Thyroid gland (tissue), 4 donors: ENCODE measurements at places on chromosomes 2 and 18. TPM values are rescaled to one million over a fixed set of nuclear protein-coding genes. Genes with fewer than 3 reads are reported as not detected.

Gene NFE2L2
- 157 TPM for total RNA-seq

Gene LRP1B
- 82.7 TPM for total RNA-seq

Gene ALPI
- not detected for total RNA-seq

Gene ZNF521
- total RNA-seq: 28.2 TPM

Gene PAIP2B
- 8.6 TPM for total RNA-seq

GRCh38 chr18:24695168-24695567 lies 234.7 kb downstream of the HRH4 start:
- no peak for DNase-seq

- no peak for DNase-seq
These were observed 7.4 kb upstream of the B3GNT7 start for GRCh38 chr2:231387904-231388724.

GRCh38 chr18:42559069-42559690 lies 556.3 kb downstream of the RIT2 start:
- DNase-seq: no peak

- no peak for DNase-seq
These were observed 200.8 kb downstream of the RAB3GAP1 start for GRCh38 chr2:135252805-135253458.

Gene KATNAL2
- 66.9 TPM for total RNA-seq

DNA sequence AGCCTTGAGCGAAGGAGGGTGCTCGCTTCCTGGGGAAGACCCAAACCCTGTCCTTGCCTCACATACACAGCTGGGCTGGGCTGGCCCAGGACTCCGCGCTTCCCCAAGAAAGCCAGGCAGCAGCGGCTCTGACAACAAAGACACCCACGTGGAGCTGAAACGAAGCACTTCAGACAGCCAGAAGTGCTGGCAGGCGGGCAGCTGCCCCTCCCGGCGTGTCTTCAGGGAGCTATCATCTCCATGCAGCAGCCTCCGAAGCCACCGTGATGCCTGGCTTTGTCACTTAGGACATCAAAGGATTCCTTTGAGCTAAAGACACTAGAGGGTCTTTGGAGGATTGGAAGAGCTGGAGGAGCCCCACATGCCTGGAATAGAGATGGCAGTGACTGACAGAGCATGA lies 35.2 kb downstream of the C1QL2 start:
- DNase-seq: no peak

GRCh38 chr2:230928701-230929380 lies 3.8 kb upstream of the GPR55 start:
- no peak for DNase-seq
